Brain pericyte (primary cell): ENCODE measurements at places on chromosomes 4 and X.

GRCh38 chr4:27009539-27009938, 148.9 kb downstream of the STIM2 start:
- peak; percentile 24 for DNase-seq

DNA sequence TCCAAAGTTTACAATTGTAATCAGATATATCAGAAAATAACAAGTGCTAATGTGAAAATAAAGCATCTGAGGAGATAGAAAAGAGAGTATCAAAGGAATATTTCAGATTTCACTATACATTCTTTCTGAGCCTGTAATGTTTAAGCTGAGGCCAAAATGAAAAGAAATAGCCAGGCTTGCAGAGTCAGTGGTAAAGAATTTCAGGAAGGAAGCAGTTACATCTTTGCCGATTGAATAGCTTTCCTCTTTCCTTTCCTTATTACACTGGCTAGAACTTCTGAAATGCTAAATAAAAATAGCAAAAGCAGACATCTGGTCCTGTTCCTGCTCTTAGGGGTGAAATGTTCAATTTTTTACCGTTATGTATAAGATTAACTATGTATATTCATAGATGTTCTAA, 1441.6 kb upstream of the PCDH7 start:
- no peak for DNase-seq

- DNase-seq = no peak
These were observed 63.5 kb downstream of the ENOPH1 start for GRCh38 chr4:82493721-82494425.

GRCh38 chrX:69535661-69536060, 31.5 kb downstream of the NALF2 start:
- no peak for DNase-seq

DNA sequence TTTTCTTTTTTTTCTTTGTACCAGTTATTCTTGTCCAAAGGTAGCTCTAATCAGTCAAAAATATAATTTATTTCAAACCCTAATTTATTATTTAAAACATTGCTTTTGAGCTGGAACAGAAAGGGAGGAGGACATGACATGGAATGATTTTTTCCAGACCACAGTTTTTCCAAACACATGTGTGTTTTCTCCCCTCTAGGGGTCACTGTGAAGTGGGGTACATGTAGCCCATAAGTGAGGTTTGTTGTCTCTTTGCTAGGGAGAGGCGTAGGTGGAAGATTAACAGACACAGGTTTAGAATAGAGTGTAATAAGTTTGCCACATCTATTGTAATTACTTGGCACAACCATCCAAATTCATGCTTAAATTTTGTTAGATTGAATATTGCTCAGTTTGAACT, 83.0 kb downstream of the TNIP2 start:
- no peak for DNase-seq

GRCh38 chrX:153319295-153320046, 2.1 kb downstream of the PNMA6F start:
- no peak for DNase-seq

DNA sequence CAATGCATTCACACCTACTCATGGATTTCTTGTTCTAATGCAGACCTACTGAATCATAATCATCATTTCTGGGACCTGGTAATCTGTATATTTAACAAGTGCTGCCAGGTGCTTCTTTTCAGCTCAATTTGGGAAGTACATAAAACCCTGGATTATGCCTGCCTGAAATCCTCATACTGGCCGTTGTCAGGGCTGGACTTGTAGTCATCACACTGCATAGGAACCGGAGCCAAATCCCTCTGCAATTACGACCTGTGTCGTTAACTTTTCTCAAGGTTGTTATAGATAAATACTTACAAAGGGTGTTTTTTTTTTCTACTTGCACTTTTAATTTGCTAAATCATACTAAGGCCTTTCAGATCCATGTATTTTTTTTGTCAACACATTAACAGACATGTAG, 294.9 kb upstream of the PRPS2 start:
- no peak for DNase-seq

DNA sequence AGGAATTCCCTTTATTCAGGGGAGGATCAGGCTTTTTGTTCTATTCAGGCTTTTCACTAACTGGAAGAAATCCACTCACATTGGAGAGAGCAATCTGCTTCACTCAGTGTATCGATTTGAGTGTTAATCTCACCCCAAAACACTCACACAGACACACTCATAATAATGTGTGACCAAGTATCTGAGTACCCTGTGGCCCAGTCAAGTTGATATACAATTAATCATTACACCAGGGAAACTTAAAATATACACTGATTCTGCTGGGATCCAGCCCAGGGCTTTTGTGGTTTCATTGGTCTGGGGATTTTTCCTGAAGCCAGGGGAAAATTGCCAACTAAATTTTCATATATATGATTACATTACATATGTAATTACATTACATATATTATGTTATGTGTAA, 44.0 kb upstream of the GATB start:
- DNase-seq = no peak

DNA sequence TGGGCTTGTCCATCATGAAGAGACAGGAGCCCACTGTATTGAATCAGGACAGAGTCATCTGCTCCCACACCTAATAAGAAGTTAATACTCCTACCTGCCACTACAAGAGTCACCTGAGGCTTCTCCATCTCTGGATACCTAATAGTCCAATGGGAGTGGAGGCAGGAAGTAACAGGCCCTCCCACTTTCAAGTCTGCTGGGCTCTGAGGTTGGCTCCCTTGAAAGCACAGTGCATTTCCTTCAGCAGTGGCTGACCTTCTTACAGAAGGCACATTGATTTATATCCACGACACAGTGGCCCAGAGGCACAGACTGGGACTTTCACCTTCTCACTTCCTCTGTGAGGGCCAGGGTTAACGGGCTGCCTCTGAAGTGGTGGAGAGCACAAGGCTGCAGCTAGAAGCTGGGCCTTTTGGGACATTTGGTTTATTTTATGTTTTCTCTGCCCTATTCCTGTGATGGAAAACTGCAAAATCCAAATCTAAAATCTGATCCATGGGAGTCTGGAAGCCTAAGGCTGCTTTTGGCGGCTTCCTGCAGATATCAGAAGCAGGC, 38.1 kb downstream of the FRG2 start:
- no peak for DNase-seq

- DNase-seq = no peak
These were observed 793 bp downstream of the TSPAN7 start for GRCh38 chrX:38561951-38562719.

- no peak for DNase-seq
These were observed 10.7 kb upstream of the LRBA start for GRCh38 chr4:151025759-151026158.

DNA sequence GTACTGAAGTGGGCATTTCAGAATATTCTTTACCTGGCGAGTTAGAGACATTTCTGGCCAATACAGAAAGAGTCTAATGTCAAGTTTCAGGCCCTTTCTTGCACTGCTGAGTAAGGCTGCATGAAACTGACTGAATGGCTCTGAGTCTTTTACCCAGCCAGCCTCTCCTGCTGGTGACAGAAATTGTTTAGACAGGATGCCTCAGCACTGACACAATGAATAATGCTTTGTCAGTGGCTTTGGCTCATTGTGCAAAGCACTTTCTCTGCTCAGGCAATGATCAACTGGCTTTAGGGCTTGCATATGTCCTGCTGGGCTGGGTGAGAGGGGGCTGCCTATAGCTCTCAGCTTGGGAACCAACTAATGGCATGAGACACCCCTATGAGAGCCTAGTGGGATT, 45.5 kb downstream of the CLNK start:
- DNase-seq = no peak

- DNase-seq = no peak
These were observed 243.6 kb downstream of the ANK2 start for GRCh38 chr4:113293043-113293560.

GRCh38 chrX:111624169-111624568, 56.8 kb upstream of the ALG13 start:
- no peak for DNase-seq

- no peak for DNase-seq
These were observed 41.3 kb upstream of the ATP6AP2 start for GRCh38 chrX:40539214-40540142.

- no peak for DNase-seq
These were observed 64.6 kb upstream of the MTM1 start for GRCh38 chrX:150503898-150504219.

DNA sequence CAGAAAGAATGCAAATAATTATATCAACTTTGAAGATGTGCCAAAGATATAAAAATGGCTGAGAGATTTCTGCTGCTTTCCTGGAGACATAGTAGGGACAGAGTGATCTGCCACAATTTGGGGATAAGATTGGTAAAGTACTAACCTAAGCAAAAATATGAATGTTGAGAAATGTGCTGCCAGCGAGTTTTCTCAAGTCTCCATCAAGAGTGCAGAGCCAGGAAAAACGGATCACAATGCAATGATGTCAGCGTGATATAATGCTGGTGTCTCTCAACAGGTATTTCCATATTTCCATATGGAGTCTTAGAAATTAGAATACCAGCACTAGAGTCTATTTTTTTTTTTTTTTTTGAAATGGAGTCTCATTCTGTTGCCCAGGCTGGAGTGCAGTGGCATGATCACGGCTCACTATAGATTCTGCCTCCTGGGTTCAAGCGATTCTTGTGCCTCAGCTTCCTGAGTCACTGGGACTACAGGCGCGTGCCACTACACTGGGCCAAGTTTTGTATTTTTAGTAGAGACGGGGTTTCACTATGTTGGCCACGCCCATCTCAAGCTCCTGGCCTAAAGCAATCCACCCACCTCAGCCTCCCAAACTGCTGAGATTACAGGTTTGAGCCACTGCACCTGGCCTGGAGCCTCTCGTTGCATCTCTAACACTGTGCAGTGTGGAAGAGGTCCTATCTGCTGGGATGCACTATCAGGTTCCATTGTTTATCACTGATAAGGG, 893.5 kb downstream of the TRIML1 start:
- DNase-seq = no peak

- DNase-seq = no peak
These were observed 182.0 kb downstream of the ARHGAP24 start for GRCh38 chr4:85656759-85657505.

DNA sequence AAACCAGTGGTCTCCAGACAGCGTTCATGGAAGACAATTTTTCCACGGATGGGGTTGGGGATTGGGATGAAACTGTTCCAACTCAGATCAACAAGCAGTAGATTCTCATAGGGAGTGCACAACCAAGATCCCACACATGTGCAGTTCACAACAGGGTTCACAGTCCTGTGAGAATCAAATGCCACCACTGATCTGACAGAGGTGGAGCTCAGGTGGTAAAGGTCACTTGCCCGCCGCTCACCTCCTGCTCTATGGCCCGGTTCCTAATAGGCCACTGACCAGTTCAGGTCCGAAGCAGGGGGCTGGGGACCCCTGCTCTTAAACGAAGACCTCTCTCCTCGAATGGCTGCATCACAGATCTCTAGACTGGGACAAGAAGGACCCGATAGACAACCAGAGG, 4.4 kb downstream of the APBB2 start:
- DNase-seq = no peak

- no peak for DNase-seq
These were observed 21.2 kb downstream of the L1CAM start for GRCh38 chrX:153864561-153865320.

GRCh38 chr4:111650674-111651086, 494.6 kb upstream of the FAM241A start:
- DNase-seq = no peak

DNA sequence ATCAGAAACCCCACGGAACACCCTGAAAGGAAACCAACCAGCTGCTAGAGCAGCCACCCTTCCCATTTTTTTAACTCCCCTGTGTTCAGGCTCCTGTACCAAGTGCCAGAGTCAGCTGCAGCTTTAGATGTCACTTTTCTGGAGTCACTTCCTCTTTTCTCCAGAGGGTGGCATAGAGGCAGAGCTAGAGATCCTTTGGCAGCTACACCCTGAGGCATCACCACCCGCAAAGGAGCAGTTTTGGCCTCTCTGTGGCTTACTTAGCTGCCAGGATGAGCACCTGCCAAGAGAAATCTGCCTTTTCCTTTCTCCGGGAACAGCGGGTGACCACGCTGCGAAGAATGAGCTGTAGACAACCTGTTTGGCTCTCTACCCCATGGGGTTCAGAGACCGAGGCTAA, 58.0 kb upstream of the CHRDL1 start:
- no peak for DNase-seq

DNA sequence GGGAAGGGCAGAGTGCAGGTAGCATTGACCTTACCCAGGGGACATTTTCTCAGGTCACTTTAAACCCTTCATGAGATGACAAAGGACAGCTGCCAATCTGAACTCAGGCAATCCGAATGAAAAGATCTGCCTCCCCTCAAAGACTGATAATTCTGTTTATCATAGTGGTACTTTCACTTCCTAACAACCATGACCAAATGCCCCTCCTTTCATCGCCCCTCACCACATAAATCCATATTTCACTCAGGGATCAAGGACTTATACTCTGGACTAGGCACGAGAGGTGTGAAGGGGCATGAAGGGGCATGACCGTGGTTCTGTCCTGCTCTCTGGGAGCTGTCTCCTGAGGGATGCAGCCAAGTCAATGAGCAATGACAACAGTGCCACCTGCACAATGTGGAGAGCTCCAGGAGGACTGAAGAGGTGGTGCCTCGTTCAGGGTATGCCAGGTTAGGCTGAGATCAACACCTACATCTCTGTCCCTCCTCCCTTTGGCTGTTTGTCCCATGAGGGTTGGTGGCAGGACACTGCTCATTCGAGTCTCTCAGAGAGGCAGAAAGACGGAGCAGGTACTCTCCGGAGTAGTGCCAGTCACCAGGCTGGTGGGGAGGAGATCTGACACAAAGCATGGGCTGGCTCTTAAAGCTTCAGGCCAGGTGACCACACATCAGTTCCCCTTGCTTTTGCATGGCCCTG, 12.5 kb downstream of the HS3ST1 start:
- DNase-seq = no peak
